ENCODE measurements at places on chromosomes 12 and 14.

GRCh38 chr12:66503746-66504145 lies 175.1 kb downstream of the GRIP1 start:
- no peak for DNase-seq

- DNase-seq: no peak
Observed at GRCh38 chr12:3527181-3527580, 36.2 kb downstream of the PRMT8 start.

DNA sequence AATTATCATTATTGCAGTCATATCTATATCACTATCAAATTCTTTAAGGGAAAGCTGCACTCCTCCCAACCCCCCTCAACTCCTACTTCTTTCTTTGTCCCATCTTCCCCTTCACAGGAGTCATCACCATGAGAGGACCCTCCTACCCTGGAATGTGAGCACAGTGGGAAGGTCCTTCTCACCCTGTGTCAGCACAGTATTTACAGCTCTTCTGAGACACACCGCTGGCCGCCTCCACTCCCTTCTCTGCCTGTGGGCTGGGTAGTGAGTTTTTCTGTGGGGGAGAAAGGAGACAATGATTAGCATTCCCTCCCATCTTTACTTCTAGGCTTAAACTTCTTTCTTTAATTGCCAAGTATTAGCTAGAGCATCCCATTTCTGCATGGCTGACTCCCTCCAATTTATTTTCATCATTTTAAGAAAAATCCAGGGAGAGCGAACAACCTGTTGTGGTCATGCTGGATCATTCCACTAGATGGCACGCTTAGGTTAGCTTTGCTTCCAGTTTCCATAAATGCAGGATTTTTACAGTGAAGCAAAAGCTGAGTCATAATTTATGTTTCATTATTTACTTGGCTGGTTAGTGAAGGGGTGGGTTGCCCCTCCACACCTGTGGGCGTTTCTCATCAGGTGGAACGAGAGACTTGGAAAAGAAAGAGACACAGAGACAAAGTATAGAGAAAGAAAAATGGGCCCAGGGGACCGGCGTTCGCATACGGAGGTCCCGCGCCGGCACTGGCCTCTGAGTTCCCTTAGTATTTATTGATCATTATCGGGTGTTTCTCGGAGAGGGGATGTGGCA lies 188.5 kb downstream of the ALX1 start:
- DNase-seq: peak; percentile 87

- DNase-seq: no peak
Observed at GRCh38 chr12:27573972-27574371, 50.0 kb downstream of the PPFIBP1 start.

DNA sequence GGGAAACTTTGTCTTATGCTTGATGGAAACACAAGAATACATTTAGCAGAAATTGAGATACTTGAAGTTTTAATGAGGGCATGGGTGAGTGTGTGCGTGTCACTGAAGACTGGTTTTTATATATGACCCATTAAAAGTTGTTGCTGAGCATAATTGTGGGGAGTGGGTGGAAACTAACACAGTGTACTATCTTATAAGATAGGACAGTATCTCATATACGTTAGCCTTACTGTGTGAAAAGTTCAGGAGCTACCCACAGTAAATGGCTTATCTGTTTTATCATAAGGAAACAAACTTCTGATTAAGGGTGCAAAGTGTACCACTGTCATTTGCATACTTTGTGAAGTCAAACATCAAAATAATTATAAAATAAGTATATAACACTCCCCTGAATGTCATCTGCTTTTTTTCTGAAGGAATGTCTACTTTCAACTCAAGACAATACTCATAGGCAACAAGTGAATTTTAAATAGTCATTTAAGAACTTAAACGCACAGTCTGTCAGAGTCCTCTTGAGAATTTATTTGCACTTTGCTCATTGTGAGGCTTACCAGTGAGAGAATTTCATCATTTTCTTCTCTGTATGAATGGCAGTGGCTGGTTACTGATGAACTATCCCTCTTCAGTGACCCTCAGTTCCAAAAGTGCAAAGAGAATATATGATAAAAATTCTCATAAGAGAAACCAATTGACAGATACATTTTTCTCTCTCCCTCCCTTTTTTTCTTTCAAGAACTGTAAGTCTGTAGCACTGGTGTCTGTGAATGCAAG lies 4.2 kb downstream of the PDE3A start:
- peak; percentile 13 for DNase-seq

DNA sequence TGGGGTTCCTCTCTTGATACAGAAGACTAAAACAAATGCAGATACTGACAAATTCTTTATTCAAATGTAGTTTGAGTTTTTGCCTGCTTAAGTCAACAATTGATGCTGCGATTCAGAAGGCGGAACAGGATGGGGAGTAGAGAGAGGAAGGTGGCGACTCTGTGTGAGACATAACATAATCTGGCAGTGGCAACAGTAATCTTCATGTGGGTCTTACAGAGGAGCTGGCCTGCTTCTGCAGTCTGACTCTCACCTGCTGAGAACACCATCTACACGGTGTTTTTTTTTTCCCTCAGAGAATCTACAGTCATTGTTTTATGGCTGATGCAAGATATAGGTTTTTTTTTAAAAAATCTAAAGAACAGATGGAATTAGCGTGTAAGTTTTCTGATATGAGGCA lies 10.1 kb downstream of the CCDC92 start:
- peak; percentile 11 for DNase-seq
